ENCODE measurements at places on chromosomes 7 and 10.

DNA sequence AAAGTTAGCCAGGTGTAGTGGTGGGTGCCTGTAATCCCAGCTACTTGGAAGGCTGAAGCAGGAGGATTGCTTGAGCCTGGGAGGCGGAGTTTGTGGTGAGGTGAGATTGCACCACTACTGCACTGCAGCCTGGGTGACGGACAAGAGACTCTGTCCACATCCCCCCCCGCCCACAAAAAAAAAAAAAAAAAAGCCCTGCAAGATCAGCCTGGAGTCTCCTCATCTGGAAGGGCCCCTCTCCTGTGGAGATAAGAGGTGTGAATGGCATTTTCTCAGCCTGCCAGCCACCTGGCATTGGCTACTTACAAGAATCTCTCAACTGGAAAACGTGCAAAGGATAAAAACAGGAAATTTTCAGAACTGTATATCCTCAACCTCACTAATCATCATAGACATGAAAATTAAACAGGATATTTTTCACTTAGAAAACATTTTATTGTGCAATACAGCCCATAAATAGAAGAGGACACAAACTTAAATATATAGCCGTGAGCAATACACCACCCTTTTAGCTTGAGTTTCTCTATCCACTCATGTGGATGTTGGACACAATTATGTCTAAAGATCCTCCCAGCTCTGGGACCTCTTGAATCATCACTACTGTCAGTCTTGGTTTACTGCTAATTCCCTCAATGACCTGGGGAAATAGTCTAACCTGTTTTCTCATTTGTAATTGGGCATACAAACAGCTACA lies 11.3 kb upstream of the TSPAN15 start:
- no peak for DNase-seq

GRCh38 chr10:117259279-117259678 lies 18.4 kb downstream of the SLC18A2 start:
- no peak for DNase-seq

DNA sequence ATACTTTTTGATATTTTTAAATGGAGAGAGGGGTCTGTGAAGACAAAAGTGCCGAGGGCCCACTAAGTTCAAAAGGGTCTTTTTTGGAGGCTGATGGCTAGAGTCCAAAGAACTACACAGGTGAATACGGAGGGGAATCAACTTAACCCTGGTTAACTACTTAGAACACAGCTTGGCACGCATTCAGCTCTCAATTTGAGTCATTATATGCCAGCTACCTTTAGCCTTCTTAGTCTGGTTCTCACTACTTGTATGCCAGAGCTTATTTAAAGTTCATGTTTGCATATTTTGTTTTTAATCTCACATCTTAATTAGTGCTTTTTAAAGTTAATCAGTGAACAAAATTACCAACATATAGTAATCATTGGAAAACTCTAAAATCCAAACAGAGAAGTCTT lies 80.8 kb downstream of the VWDE start:
- DNase-seq, result no peak

DNA sequence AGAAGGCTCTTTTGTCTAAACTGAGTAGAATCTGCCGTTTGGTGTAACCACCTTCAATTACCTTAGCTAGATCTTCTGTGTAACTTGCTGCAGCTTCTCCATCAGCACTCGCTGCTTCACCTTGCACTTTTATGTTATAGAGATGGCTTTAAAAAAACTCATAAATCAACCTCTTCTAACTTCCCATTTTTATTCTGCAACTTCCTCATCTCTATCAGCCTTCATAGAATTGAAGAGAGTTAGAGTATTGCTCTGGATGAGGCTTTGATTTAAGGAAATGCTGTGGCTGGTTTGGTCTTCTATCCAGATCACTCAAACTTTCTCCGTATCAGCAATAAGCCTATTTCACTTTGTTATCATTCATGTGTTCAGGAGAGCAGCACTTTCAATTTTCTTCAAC lies 1131.9 kb upstream of the CELF2 start:
- no peak for DNase-seq
